ENCODE measurements at places on chromosomes 5 and 9.

DNA sequence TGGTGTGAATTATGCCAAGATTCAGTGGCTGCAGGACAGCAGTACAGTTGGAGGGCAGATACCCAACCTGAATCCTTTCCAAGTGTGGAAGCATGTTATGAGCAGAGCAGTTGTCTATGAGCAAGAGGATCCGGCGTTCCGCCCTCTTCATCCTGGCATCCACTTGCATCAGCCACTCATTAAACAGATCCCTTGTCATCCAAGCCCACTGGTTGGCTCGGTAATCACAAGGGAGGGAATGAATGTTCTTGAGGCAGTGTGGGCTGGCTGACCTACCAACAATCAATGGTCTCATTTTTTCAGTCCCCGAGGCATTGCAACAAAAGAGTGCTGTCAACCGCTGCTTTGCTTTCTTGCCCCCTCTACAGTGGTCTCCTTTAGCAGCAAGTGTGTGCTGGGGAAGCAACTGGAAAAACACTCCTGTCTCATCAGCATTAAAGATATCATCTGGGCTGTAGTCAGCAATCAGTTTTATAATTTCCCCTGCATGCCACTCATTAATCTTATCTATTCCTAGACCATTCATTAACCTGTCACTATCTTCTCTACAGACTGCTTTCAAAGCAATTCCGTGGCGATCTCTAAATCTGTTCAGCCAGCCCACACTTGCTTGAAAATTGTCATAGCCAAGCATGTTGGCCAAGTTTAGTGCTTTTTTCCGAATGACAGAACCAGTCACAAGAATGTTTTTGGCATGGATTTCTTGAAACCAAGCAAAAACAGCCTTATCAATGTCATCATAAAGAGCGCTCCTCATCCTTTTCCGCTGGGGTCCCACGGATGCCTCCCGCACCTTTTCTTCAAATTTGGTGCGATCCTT lies 4.9 kb downstream of the TIGD6 start:
- DNase-seq: no peak

GRCh38 chr9:137146527-137146918 lies 7.6 kb downstream of the GRIN1 start:
- DNase-seq: no peak

DNA sequence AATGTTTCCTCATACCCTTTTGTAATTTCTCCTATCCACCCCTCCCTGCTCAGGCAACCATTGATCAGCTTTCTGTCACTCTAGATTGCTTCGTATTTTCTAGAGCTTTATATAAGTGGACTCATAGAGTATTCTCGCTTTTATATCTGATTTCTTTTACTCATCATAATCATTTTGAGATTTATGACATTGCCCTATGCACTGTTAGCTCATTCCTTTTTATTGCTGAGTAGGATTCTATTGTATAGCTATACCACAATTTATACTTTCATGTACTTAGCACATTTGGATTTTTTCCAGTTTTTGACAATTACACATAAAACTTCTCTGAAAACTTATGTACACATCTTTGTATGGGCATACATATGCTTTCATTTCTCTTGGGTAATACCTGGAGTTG lies 68.9 kb downstream of the MEGF10 start:
- no peak for DNase-seq

- DNase-seq: no peak
These were observed 138.7 kb downstream of the YTHDC2 start for GRCh38 chr5:113652161-113652560.

- DNase-seq: no peak
These were observed 18.0 kb upstream of the PRR16 start for GRCh38 chr5:120446068-120446492.

DNA sequence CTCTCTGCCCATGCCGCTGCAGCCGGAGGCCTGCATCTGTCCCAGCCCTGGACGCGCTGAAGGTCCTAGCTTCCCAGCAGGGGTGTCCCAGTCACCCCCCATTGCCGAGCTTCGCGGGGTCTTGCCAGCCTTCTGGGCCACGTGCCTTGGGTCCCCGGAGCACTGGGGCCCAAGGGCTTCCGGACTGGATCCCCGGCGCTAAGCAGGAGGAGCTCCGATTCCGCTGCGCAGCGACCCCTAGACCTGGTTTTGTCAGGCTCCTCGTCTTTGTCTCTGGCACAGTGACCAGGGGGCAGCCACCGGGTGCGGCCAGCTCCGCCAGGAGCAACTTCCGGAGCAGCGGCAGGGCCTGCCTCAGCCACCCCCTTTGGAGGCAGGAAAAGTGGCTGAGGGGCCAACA lies 3.3 kb upstream of the IRX1 start:
- DNase-seq: no peak
